Astrocyte (in vitro differentiated cells and primary cell): ENCODE measurements at places on chromosomes 11 and 22.

DNA sequence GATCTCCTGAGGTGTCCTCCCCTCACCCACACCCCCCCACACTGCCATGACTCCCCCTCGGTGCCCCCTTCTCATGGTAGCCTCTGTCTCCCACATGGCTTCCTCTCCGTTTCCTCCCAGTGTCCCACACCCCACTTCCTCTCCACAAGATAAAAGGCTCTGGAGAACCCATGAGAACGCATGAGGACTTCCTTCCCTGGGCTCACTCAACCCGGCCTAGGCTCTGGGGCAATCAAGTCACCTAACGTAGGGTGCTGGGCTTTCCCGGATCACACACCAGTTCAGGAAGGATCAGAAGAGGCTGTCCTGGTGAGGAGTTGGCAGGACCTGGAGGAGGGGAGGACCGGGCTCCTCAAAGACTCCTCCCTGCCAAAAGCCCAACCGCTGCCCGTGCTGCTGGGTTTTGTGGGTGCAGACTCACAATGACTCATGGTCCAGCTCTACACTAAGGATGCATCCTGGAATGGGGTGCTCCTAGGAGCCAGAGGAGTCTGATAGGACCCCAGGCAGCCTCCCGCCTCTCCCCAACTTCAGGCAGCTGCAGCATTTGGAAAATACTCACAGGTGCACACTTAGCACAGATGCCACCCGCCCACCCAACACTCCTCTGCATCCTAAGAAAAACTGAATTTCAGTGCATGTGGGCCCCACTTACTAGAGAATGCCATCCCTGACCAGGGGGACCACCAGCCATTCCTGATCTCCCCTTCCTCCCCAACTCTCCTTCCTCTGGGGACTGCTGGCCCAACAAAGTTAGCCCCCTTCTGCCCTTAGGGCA, 21.0 kb downstream of the SLC22A12 start:
- H3K27ac ChIP-seq = no peak overlapping the region
- no peaks in the 10 kb centered on the region for H3K4me1 ChIP-seq
- peaks cover 7% of the 10 kb centered on the region for H3K27me3 ChIP-seq
- no peak for DNase-seq
- no peak overlapping the region for H3K4me3 ChIP-seq

DNA sequence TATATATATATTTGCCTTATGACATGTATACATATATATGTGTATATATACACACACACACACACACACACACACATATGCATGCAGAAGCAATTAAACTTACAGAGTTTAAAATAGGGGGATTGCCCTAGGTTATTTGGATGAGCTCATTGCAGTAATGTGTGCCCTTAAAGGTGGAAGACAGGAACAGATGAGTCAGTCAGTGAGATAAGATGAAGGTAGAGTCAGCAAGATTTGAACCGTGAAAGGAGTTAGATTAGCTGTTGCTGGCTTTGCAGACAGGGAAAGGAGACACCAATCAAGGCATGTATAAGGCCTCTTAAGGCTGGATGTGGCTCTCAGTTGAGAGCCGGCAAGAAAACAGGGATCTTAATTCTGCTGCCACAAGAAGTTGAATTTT, 902.4 kb upstream of the RAG2 start:
- no peaks in the 10 kb centered on the region for H3K27me3 ChIP-seq
- peaks cover 28% of the 10 kb centered on the region for H3K4me1 ChIP-seq
- DNase-seq = peak; percentile 44
- no peak overlapping the region for H3K27ac ChIP-seq
- H3K4me3 ChIP-seq = no peak overlapping the region

DNA sequence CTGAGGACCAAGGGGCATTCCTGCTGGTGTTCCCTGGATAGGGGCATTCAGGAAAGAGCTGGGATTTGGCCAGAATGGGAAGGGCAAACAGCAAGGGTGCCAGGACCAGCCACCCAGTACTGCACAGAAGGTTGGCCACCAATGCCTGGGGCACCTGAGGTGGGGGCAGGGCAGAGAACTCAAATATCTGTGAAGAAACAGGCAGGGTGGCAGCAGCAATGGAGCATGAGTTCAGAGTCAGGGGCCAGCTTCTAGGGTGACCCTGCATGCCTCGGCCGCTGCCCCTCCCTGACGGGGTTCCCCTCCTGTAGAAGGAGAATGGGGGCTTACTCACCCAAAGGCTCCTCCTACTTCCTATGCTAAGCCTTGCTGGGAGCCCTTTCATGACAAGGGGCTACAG, 79.3 kb upstream of the SHANK2 start:
- no peak overlapping the region for H3K27ac ChIP-seq
- H3K36me3 ChIP-seq = no peaks in the 10 kb centered on the region
- DNase-seq = no peak
- H3K4me1 ChIP-seq = no peaks in the 10 kb centered on the region
- no peak overlapping the region for H3K4me3 ChIP-seq
- H3K27me3 ChIP-seq = peaks cover 3% of the 10 kb centered on the region

DNA sequence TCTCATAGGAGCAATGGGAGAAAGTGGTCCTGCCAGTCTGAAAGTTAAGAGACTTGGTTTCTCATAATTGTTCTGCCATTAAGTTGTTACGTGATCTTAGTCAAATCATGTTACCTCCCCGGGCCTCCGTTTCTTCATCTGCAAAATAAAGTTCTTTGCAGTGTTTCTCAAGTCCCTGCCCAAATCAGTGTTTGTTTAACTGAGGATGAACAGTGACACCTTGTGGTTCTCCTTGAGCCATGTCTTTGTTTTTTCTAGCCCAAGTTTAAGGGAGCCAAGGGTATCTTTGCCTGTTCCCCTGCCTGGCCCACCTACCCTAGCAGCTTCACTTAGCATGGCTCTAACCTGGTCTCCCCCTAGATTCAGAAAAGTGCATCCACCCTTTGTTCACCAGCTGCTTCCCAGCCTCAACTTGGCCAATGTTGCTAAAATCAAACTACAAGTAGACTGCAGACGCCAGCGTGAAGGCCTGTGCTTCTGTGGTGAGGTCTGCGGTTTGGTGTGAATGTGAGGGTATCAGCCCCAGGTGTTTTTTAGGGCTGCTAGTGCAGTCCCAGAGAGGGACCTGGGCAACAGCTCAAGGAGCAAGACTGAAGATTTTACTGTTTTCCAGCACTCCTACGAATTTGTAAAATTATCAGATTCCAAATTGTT, 35.5 kb downstream of the FZD4 start:
- DNase-seq = peak; percentile 74
- no peaks in the 10 kb centered on the region for H3K36me3 ChIP-seq
- no peak overlapping the region for H3K4me3 ChIP-seq
- peak overlapping the region; percentile 81 for H3K27ac ChIP-seq
